Amniotic epithelial cell (primary cell): ENCODE measurements at places on chromosomes 11 and 22.

- no peak for DNase-seq
Observed at GRCh38 chr22:44142421-44143104, 38.2 kb upstream of the PARVG start.

- DNase-seq, result peak; percentile 90
Observed at GRCh38 chr11:45658292-45658991, 7.0 kb downstream of the CHST1 start.

GRCh38 chr11:23201936-23202522, 341.8 kb upstream of the CCDC179 start:
- no peak for DNase-seq

DNA sequence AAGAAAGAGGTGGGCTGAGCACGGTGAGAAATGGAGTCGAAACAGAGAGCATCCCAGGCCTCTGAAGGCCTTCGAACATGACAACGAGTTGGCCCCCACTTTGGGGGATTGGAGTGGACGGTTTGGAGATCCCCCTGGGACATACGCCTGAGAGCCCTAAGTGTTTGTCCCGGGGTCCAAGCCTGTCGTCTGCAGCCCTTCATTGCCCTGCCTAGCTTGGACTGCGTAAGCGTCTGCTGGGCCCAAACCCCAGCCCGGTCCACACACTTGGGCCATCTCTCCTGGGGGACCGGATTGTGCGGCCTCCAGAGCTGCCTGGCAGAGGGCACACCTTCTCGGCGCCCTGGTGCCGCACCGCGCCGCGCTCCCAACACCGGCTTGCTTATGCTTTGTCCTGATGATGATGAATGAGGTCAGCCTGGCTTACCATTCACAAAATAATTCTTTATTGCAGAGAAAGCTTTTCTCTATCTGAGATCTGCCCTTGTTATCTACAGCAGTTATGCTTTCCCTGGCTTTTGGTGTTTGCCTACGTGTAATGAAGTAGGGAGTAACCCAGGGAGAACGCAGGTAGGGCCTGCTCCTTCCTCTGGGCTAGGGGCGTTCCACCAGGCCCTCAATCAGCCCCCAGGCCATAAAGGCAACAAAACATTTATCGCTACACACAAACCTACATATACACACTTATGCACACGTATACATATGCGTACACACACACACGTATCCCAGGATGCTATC, 85.9 kb upstream of the PPARA start:
- DNase-seq, result no peak

- no peak for DNase-seq
Observed at GRCh38 chr22:39656495-39657490, 86.2 kb downstream of the CACNA1I start.

GRCh38 chr11:71370020-71370747, 78.0 kb downstream of the DHCR7 start:
- no peak for DNase-seq

DNA sequence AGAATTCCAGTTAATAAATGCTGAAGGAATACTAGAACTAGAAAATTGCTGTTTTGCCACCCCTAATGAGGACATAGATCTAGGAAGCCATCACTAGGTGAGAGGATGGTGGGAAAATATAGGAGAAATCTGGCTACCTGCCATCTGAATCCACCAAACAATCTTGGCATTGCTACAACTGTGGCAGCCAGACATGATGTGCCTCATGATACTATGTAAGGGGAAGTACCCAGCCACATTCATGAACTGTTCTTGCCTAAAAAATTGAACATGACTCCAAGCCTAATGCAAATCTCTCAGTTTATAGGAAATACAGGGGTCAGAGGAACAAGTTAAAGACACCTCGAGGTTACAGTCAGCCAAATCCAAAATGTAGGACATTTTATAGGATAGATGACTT, 72.8 kb downstream of the SFI1 start:
- DNase-seq, result no peak

GRCh38 chr11:57276971-57277675, 40.1 kb upstream of the APLNR start:
- DNase-seq, result peak; percentile 76

- no peak for DNase-seq
Observed at GRCh38 chr11:17475666-17476316, 854 bp downstream of the ABCC8 start.

DNA sequence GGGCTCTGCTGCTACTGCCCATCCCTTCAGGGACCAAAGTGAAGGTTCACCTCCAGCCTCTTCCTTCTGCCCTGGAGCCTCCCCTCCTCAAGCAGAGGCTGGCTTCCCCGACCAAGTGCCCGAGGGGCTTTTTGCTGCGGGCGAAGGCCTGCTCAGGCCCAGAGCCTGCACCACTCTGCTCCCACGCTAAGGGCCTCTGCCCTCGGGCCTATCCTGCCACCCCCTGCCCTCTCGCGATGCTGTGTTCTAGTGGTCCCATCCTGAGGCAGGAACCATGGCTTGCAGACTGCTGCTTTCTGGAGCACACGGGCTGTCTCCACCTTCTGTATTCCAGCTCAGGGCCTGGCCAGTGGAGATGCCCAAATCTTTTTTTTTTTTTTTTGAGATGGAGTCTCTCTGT, 8.9 kb upstream of the TNFRSF13C start:
- DNase-seq, result no peak

DNA sequence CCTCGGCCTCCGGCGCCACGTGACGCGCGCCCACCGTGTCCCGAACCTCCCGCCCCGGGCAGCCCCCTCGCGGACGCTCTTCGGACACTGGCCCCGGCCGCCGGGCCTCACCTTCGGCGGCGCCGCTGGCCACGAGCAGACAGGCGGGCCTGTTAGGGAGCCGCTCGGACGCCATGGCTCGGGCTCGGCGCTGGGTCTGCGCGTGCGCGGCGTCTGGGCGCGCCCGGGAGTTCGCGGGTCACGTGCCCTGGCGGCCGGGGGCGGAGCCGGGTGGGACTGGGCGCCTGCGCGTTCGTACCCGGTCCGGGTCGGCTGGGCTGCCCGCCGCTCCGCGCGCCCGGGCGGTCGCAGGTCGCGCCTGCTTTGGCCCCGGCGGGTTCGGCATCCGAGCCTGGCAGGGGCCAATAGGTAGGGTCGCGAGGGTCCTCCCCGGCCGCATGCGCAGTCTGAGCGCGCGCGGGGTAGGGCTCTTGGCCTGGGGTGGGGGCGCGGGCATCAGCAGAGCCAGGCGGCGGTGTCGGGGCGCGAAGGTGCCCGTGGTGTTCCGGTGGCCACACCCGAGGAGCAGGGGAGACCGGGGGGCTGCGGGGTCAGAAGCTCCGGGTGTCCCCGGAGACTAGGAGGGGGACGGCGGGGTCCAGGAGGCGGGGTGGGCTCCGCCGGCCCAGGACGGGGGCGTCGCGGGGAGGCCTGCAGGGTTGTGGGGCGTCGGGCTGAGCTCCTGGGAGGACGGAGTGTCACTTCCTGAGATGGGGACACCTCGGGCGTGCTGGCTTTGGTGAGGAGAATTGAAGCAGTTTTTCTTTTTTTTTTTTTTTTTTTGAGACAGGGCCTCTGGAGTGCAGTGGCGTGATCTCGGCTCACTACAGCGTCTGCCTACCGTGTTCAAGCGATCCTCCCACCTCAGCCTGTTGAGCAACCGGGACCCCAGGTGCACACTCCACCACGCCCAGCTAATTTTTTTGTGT, at the start of gene GATD1:
Gene GATD1 (minus strand): TSS at position 200 of the 968 bp plus-strand sequence. CDS start 25 bp downstream, at position 175.
- peak; percentile 67 for DNase-seq

GRCh38 chr11:2271077-2271326, 614 bp upstream of the ASCL2 start:
- DNase-seq, result no peak

DNA sequence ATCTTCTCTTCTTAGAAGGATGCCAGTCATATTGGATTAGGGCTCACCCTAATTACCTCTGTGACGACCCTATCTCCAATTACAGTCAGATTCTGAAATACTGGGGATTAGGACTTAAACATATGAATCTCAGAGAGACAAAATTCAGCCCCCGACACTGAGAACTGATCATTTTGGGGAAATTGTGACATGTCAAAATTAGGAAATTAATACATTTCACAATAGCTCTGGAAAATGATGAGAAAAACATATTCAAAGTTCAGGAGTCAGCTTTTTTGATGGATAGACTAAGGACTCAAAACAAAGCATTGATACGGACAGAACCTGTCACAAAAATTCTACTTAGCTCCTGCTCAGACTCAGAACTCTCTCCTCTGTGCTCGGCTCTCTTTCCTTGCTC, 40.8 kb downstream of the COMMD9 start:
- no peak for DNase-seq

GRCh38 chr11:4639931-4640330, 2.7 kb downstream of the OR51D1 start:
- no peak for DNase-seq

GRCh38 chr11:45243967-45244366, 42.2 kb downstream of the SYT13 start:
- no peak for DNase-seq
